Stimulated activated CD8-positive, alpha-beta memory T cell treated with anti-CD3 and anti-CD28 coated beads, Interleukin-7, amount 100 ng/mL, for 24 hours (primary cell): ENCODE measurements at places on chromosomes 12 and 14.

DNA sequence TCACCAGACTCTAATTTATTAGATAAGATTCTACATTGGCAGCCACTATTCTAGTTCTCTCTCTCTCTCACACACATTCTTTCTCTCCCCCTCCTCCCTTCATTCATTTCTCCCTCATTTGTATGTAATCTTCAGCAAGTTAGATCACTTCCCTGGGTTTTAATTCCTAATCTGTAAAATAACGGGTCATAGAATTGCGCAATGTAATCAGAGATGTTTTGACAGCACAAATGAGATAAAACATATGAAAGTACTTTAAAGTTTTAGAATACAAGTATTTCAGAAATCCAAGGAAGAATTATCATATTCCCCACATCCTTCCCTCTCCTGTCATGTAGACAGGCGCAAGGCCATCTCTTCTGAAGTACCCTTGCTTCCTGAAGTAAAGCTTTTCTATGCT lies 21.7 kb downstream of the STYK1 start:
- no peak for DNase-seq

DNA sequence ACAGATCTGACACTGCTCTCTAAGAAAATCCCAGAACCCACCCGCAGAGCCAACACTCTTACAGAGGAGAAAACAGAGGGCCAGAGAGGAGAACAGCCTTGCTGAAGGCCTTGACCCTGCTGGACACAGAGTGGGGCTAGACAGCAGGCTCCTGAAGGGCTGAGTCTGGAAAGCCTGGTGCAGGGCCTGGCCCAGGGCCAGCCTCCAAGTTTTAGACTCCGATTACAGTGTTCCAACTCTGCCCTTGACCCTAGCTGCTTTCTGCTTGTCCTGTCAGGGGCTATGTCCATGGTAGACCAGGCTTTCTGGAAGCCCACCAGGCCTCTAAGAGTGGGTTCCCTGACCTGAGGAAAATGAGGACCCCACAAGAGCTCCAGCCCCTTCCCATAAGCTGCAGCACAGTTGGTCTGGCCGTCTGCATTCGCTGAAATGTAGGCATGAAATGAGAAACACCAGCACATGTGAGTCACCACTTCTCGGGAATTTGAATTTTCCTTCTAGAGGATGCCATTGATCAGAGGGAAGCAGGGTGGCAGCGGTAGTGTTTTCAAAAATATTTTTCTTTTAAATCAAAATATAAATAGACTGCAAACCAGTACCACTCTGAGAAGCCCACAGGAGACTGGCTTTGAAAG lies 154.4 kb downstream of the CALM1 start:
- no peak for DNase-seq

- DNase-seq: no peak
Observed at GRCh38 chr12:103657331-103657730, 70.3 kb downstream of the STAB2 start.

DNA sequence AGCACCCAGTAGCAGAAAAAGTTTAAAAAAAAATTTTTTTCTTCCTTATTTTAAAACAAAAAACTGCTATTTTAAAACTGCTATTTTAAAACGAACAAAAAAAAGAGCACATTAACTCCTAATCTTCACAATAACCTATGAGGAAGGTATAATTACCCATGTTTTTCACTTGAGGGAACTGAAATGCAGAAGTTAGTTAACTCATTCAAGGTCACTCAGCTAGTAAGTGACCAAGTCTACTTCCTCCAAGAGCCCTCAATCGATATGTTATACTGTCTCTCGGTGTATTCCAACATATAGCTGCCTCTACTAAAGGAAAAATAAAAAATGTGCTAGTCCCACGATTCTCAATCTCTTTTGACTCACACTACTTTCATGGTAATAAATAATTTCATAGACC lies 7.8 kb downstream of the RPAP3 start:
- DNase-seq: no peak

- no peak for DNase-seq
Observed at GRCh38 chr12:102050660-102051430, 10.9 kb downstream of the WASHC3 start.

- DNase-seq: no peak
Observed at GRCh38 chr12:14058717-14059116, 77.3 kb upstream of the GRIN2B start.

DNA sequence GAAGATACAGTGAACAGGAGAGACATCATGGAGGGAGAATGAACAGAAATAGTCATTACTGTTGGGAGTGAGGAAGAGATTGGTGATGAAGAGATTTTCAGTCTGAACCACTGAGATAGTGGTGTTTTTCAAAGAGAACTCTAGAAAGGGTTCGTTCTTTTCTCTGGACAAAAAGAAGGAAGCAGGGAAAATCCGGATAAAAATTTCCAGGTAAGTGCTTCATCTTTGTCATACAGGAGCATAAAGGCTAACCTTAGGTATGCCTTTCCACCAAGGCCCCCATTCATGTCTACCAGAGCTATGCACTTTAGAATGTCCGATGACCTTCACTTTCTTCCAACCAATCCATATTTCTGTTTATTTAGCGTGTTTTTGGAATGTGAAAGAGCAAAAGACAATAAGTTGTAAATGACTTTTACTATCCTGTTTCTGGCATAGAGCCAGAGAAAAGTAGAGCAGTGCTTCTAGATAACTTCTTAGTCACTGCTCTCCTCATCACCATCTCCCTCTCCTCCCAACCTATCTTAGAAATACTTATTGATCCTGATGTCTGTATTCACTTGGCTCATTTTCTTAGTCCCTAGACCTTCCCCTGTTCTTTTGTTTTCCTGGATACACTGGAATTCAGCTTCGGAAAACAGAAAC lies 116.5 kb downstream of the TTC6 start:
- no peak for DNase-seq
